ENCODE measurements at places on chromosomes 4 and X.
A peak's percentile ranks its signal among the peaks of the same experiment; 100 is the strongest.

DNA sequence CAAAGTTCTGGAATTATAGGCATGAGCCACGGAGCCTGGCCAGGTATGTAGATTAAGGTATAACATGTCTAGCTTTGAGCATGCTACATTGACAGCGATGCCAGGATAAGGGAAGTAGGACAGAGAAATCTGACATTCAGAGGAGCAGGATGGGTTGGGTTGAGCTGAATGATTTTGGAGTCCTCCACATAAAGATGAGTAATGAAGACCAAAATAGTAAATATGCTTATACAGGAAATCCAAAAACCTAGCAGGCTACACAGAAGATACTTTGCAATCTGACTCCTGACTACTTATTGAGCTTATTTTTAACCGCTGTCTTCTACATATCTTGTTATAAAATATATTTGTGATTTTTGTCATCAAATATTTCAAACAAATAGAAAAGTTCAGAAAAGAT, 69.7 kb downstream of the PDGFC start:
- no peak for DNase-seq

- peak; percentile 86 for DNase-seq
These were observed at the start of gene CHIC2 for GRCh38 chr4:54064317-54065111. TSS of gene CHIC2 (minus strand) at chr4:54064605. CDS start at chr4:54064300, 305 bp downstream.

DNA sequence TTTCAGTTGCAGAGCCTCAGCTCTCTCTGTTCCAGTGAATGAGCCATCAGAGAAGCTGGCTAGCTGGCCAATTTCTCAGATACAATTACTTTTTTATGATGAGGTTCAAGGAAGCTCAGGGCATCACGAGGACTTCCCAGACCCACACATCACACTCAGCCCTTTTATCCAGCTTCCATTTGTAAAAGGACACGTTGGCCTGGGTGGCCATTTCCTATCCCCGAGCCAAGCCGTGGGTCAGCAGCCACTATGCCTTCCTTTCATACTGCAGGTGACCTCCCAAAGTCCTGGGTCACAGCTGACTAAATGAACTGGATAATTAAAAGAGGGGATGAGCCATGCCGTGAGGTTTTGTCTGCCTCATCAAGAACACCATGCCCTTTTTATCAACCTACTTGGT, 236.9 kb upstream of the PPARGC1A start:
- no peak for DNase-seq

DNA sequence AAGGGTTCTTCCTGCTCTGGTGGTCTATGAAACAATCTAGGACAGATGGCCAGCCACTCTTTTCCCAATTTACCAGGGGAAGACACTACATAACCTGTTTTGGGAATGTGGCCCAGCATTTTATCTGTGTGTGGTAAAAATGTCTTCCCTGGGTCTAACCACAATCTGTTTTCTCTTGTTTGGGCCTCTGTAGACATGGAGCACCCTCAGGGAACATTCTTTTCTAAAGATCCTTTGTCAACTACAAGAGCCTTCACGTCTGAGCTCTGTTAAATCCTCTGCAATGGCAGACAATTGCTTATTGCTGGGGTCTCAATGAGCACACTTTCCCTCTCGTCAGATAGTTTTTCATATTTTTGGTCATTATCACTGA, 35.5 kb downstream of the PLAC1 start:
- DNase-seq = no peak

DNA sequence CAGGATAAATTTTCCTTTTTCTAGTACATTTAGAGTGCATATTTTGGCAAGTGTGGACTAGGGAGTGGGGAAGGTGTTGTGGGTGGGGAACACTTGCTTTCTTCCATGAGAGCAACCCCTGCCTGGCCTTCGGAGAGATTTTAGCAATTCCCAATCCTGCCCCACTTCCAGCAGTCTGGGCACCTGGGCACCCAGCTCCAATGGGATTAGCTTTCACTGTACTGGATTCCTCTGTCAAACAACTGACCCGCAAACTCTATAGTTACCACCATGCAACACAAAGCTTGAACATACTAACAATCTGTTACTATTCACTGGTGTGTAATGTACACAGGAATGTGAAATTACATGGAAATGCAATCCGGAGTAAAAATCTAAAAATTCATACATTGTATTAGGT, 50.3 kb downstream of the SH3RF1 start:
- no peak for DNase-seq

DNA sequence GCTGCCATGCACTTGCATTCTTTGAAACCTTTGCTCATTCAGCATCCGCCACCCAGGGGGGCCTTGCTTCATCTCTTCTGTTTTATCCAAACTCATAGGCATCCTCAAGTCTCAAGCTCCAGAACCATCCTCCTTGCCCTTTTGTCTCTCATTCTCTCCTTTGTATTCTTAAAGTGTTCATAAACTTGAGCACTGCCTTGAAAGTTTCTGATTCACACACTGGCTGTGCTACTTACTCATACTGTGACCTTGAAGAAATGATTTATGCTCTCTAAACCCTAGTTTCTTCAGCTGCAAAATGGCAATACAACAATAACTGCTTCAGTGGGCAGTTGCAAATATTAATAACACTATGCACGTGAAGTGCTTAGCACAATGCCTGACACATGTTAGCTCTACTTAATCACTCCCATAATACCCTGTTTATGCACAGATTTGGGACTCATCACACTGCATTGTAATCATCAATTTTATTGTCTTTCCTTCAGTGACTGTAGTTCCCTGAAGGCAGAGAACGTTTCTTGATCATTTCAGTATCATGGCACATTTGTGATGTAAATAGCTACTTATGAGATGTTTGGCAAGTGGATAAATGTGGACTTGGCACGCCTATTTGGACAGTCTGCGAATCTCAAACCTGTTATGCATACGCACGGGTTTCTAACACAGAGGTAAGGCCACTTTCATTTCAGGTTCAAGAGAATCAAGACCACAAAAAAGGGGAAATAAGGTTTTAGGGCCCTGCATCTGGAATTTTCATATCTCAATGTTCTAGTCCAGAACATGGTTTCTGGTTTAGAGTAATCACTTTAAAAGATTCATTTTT, 291.0 kb downstream of the LDB2 start:
- DNase-seq = no peak

GRCh38 chrX:12349201-12349600, 210.9 kb downstream of the FRMPD4 start:
- DNase-seq = no peak

DNA sequence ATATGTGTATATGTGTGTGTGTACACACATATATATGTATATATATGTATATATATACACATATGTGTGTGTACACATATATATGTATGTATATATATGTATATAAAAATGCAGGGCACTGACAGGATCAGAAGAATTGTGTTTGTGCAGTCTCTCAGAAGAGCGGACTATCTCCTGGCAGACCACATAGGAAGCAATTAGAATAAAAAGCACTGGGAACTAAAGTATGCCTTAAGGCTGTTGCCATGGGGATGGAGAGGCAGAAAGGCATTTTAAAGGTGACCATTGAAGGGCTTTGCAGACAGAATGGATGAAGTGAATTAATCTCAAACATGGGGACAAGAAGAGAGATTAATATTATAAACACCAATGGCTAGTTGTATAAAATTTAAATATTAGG, 33.7 kb upstream of the USP51 start:
- DNase-seq = no peak

- no peak for DNase-seq
These were observed 112.5 kb downstream of the ANAPC10 start for GRCh38 chr4:144985531-144985930.

DNA sequence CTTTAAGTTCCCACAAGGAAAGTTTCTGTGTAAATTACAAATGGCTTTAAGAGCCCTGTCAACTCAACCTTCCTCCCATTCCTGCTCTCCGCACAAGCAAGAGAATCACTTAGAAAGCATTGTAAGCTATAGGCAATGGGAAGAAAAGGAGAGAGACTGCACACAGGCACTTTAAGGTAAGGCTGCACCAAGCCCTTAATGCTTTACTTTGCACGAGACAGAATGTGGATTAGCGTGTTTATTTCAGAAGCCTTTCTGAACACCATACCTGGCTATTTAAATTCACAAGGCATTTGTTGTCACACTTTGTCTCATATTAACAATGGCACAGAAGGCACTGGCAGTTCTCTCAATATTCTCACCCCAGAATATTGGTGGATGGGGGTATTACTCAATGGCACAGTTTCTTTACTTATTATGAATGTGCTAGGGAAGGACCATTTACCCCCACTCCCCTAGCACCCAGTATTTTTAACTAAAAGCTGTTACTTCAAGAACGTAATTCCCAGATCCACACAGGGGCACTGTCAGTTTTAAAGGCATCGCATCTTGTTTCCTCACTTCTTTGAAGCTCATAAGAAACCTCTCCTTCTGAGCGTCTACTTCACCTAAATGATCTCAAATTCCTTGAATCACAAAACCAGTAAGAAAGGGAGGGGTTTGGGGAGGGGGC, 150.0 kb downstream of the MAML3 start:
- DNase-seq = no peak

DNA sequence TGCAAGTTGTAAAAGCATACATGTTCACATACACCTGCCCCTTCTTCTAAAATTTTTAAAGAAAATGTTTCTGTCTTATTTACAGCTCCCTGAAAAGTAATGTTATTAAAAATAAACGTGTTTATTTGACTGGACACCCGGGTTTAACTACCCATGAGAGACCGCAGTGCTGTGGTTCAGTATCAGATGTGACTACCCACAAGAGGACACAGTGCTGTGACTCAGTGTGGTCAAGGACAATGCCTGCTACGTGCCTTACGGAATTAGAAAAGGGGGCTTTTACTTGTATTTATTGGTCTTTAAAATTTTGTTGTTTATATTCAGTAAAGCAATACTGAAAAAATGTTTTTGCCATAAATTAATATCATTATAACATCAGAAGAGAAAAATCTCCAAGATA, 641.4 kb downstream of the TRIML1 start:
- DNase-seq = no peak

DNA sequence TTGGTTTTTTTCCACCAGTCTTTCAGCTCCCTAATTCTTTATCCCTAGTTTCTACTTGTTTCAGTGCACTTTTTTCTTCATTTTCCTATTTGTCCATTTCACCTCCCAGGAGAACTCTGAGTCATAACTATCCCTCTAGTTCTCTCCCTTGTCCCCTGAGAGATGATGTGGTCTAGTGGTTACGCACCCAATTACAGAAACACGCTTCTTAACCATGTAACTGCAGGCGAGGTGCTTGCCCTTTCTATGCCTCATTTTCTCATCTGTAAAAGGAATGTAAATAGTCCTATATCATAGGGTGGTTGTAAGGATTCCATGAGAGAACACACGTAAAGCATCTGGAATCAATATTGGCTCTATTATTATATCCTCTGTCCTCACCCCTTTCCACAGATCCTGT, 8.8 kb upstream of the GRPR start:
- DNase-seq = no peak

- no peak for DNase-seq
These were observed 821 bp upstream of the TMEM128 start for GRCh38 chr4:4248885-4249203.

GRCh38 chrX:9341291-9342201, 123.3 kb upstream of the TBL1X start:
- peak; percentile 64 for DNase-seq

DNA sequence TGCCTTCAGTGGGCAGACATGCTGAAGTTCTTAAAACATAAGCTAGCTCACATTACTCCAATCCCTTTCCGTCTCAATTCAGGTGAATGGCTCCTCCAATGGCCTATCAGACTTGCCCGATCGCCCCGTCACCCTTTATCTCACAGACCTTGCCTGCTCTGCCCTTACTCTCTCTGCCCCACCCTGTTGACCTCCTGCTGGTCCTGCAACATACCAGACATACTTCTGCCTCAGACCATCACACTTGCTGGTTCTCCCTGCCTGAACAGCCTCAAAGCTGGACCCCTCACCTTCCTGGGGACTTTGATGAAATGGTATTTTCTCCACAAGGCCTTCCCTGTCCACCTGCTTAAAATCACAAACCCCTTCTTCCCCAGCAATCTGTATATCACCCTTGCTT, 340.1 kb upstream of the NR3C2 start:
- DNase-seq = no peak

DNA sequence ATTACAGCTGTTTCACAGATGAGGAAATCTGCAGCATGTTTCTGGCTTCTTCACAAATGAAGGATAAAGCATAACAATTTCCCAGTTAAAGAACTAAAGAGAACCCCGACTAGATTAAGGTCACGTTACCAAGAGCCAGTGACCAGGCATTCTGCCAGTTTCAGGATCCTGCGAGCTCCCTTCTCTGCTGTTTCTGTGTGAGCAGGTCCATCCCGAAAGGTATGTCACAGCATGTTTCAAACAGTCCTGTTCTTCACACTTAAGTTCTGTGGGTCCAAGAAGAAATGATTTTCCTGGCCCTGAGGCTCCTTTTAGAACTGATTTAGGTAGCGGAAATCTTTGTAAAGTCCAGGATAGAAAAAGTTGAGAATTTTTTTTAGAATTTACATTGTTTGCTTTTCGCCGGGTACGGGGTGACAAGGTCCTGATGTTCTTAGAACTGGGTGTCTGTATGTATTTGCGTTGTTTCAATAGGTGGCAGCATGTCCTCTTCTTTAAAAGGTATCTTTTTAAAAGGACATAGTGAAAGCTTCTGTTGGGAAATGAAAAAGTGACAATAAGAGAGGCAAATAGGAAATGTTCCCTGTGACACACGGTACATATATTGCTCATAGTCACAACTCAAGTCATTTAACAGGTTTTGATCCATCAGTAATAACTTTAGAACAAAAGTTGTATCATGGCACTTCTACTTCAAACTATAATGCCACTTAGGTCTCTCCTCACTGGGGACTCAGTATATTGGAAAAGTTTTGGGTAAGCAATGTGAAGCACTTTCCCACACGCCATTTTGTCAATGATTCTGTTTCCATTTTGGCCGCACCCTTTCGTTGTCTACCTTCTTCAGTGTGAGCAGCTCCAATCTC, 18.4 kb downstream of the IL21 start:
- DNase-seq = no peak

DNA sequence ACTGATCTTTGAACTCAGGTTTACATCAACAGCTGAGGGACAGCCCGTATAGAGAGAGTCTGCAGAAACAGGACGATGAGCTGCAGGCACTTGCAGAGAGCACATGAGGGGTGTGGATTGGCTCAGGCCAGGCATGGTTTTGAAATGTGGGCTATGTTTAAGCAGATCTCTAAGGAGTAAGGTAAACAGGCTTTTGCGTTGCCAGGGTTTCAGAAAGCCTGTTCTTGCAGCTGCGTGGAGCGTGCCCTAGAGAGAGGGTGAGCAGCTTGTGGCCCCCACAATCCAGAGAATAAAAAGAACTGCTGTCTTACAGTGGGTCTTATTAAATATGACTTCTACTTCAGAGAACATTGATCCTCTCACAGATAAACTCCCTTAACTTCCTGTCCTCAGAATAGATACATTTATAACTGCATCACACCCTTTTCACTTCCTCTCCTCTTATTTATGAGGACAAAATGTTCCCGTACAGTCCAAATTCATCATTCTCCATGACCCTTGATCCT, 64.1 kb downstream of the TMA16 start:
- no peak for DNase-seq

GRCh38 chr4:73674451-73674919, 54.2 kb upstream of the RASSF6 start:
- no peak for DNase-seq
